GM04503 (cell line): ENCODE measurements at places on chromosomes 16 and 17.

- DNase-seq = no peak
Measured at GRCh38 chr16:49700251-49701064, 155.5 kb downstream of the ZNF423 start.

GRCh38 chr16:75620326-75621169 lies 2.5 kb downstream of the ADAT1 start:
- DNase-seq = no peak

- DNase-seq = no peak
Measured at GRCh38 chr16:27085182-27085581, 18.5 kb downstream of the C16orf82 start.

DNA sequence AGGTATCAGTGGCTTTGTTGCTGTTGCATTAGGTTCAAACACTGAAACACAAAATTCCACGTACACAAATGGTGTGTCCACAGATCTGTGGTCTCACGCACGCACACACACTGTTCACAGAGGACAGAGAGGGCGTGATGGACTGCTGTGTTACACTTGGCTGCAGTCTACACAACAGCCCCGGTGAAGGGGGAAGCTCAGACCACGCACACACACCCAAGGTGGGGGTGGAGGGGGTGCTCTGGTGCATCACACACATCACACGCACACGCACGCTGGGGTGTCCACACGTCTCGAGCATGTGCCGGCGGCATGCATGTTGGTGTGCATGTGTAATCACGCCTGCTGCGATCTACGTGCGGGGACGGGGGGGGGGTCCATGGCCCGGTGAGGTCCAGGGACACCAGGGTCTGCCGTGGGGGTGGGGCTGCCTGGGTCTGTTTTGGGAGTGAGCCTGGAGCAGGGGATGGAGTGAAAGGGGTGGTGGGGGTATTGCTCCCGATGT lies 7.3 kb downstream of the HSD3B7 start:
- DNase-seq = no peak

GRCh38 chr17:72123530-72124437 lies 3.0 kb downstream of the SOX9 start:
- no peak for DNase-seq

DNA sequence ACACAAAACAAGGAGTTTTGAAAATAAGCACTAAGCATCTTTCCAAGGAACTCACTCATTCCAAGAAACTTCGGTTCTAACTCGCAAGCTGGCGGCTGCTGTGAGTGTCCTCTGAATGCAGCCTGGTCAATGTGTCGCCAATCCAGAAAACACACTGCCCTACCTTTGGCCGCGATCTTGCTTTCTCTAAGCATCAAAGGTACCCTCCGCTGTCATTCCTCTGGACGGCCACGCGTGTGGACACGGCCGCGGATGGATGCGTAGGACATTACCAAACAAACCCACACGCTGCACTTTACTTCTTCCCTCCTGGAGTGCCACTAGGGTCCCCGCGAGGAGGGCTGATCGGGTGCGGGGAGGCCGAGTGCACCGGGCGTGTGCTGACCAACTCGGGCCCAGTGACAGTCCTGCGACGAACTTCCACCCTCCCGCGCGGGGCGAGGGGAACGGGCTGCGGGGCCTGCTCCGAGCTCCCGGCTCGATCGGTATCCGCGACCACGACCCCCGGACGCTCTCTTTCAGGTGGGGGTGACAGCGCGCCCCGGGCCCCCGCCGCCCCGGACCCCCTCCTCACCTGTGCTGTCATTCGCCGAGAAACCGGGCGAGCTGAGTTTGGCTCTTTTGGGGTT lies 1.1 kb downstream of the CREBBP start:
- DNase-seq = no peak

DNA sequence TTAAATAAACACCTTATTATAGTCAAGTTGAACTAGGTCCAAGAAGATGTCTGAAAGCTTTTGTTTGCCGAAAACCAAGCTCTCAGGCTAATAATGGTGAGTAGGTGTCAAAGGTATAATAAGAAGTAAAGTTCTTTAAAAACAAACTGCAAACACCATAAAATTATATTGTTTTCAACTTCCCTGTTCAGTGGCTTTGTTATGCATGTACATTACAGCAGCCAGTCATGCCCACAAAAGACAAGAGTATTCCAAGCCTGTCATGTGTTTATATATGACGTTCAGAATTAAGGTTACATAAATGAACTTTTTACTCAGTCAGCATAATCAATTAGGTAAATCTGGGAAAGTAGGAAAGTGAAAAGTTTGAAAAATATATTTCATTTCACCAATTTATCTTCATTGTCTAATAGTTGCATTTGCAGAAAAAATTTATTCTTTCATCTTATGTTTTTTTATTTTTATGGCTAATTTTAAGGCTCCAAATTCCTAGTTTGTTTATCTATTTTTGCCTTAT lies 928.7 kb upstream of the SOX9 start:
- no peak for DNase-seq

DNA sequence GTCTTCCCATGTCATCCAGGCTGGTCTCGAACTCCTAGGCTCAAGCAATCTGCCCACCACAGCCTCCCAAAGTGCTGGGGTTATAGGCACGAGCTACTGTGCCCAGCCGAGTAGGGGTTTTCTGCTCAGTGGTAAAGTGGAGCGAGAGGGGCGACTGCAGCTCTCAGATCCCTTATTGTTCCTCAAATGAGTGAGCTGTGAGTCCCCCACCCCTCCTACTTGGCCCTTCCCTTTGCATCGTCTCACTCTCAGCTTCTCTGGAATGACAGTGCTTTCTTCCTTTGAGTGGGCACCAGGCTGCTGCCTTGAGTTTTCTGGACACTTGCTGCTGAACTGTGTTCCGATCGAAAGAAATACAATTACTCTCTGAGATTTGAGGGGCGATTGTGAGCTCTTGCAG lies 63.5 kb downstream of the MSI2 start:
- no peak for DNase-seq

DNA sequence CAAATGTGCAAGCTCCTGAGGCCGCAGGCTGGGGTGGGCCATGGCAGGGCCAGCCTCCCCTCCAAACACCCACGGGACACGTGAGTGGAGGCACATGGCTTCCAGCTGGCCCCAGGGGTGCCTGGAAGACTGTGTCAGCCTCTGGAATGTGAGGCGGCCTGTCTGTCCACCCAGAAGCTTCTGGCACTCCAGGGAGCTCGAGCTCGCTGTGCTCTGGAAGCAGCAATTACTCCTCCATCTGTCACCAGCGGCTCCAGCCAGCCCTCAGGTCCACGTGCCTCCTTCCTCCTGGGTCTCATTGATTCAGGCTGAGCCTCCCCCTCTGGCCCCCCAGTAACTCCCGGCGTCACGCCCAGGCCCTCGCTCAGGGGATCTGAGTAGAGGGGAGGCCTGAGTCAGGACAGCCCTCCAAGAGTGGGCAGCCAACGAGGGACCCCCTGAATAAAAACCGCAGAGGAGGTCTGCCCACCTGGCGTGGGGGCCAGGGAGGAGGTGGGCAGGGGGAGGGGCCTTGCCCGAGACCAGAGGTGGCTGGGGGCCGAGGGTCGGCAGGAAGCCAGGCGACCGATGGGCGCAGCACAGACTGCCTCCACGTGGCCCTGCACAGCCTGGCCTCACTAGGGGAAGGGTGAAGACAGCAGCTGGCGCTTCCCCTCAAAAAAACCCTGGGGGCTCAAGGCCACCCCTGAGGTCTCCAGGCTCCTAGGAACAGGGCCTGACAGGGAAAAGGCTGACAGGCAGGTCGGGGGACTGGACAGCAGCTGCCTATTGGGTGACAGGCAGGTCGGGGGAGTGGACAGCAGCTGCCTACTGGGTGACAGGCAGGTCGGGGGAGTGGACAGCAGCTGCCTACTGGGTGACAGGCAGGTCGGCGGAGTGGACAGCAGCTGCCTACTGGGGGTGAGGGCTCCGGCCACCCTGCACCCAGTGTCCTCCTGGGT lies 11.9 kb downstream of the PIEZO1 start:
- DNase-seq = peak; percentile 87

- no peak for DNase-seq
Measured at GRCh38 chr17:77779711-77780539, 178.6 kb upstream of the TNRC6C start.

- DNase-seq = no peak
Measured at GRCh38 chr17:47665655-47666054, 15.9 kb downstream of the KPNB1 start.

- no peak for DNase-seq
Measured at GRCh38 chr16:5225931-5226655, 128.5 kb upstream of the EEF2KMT start.

- DNase-seq = no peak
Measured at GRCh38 chr17:28912281-28912937, 9.5 kb upstream of the DHRS13 start.

DNA sequence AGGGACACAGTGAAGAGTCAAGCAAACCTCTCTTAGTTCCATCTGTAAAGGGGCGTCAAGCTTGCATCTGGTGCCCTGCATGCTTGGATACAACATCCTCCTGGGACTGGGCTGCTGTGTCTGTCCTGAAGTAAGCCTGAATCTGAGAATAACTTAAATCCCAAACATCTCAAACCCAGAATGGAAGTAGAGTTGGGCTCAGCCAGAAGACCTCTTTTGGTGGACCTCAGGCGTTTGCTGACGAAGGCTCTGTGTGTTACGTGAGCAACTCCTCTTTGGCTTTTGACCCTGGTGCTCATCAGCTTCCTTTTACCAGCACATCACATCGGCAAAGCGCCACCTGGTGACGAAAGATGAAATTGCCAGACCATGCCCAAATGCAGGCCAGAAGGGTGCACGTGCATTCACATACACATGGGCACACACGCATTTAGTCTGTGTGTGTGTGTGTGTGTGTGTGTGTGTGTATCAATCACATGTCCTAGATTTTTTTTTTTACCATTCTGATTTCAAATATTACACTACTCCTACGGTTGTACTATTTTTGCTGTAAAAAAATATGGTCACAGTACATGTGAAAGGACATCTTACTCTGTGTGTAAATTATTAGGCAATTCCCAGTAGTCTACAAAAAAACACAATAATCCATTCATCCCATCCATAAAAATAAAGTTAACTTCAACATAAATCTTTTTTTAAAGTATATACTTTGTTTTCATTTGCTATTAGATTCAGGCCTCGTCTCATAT lies 41.1 kb upstream of the FOXJ1 start:
- peak; percentile 61 for DNase-seq

DNA sequence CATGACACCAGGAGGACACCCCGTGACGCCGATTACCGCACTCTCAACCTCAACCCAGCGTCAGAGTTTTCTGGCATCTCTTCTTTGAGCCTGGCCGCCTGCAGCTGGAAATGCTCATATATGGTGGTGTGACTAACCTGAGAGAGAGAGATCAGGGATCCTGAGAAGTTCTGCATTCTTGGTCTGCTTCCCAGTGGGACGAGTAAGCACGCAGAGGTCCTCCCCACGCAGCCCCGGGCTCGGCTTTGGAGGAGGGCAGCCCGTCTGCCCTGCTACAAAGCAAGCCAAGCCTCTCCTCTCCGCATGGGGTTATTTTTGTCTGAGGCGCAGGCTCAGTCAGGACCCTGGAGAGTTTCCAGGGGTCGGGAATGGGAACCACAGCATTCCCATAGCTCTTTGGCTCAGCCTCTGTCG lies 16.5 kb downstream of the CRISPLD2 start:
- DNase-seq = peak; percentile 100

- no peak for DNase-seq
Measured at GRCh38 chr16:6153901-6154300, 1056.3 kb upstream of the EEF2KMT start.

DNA sequence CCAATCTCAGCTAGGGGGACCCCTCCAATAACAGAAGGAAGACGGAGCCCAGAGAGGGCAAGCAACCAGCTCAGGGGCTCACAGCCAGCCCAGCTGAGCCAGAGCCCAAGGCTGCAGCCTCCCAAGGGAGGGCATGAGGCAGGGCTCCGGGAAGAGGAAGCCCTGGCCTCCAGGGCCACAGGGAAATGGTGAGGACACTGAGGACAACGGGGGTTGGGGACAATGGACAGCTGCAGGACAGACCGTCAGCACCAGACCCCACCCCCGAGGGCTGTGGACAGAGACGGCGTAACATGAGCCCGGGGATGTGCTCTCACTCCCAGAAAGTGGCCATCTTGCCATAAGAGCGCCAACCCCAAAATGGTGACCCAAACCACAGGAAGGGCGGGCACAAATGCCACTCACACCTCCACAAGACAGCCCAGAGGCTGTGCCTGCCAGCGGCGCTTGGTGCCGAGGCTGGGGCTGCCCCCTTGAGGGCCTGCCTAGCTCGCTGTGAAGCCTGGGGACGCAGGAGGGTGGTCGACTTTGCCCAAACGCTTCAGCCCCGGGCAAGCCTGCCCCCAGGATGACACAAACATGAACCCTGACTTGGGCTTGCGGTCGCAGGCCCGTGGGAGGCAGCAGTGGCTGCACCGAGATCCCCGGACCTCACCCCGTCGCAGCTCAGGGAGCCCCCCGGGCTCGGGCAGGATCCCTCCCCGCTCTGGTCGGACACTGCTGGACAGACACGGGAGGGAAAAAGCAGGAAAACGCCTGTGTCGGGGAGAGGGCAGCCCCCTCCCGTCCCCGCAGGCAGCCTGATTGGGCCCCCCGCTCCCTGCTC lies 10.5 kb downstream of the PIMREG start:
- no peak for DNase-seq

DNA sequence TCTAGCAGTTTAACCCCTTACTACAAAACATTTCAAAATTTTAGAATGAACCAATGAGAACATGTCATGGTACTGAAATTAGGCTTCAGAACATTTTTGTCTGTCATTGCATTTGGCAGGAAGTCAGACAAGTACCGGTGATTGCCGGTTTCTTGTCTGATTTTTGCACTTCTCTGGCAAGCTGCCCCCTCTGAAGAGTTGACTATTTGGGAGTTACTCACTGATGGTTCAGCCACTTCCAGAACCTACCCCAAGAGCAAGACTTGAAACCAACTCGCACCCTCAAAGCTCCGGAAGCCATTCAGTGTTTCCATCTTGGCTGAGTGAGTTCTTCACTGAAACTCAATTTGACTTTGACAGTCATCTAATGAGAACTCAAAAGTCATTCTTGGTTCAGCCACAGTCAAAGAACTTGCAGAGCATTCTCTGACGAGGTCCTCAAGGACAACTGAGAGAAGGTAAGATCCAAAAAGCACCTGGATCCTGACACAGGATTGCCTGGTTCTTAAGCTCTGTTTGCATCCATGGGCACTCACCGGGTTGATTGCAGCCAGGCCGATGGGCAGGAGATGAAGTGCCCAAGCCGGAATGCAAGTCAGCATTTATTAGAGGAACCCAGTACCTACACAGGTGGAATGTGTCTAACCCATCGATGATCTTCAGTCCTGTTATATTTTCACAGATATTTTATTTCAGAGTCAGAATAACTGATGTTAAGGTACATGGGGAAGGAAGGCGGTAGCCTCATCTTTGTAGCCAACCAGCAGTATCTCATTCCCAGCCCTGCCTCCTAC lies 93.6 kb downstream of the USP22 start:
- no peak for DNase-seq

- no peak for DNase-seq
Measured at GRCh38 chr16:24504472-24505345, 34.7 kb upstream of the RBBP6 start.

GRCh38 chr17:65751263-65751662 lies 189.8 kb upstream of the AXIN2 start:
- DNase-seq = no peak
